Smooth muscle cell of bladder (primary cell): ENCODE measurements at places on chromosomes 6 and 20. TPM values are rescaled to one million over a fixed set of nuclear protein-coding genes. Genes with fewer than 3 reads are reported as not detected.

TPD52L1 gene
- 9.7 and 31.2 TPM in 2 replicates for total RNA-seq

TRIM10 gene
- total RNA-seq: not detected in 2 replicates

CALHM4 gene
- total RNA-seq: not detected in 2 replicates

SLC4A11 gene
- total RNA-seq: 1.0 and 1.1 TPM in 2 replicates

CTAGE9 gene
- not detected in 2 replicates for total RNA-seq

ZSWIM1 gene
- total RNA-seq: 2.8 and 3.8 TPM in 2 replicates
